ENCODE measurements at places on chromosomes 6 and 20.
A peak's percentile ranks its signal among the peaks of the same experiment; 100 is the strongest.

GRCh38 chr20:24960861-24961260 lies 11.8 kb downstream of the CST7 start:
- no peak for DNase-seq

- peak; percentile 11 for DNase-seq
These were observed 84.8 kb downstream of the AHI1 start for GRCh38 chr6:135412761-135413160.

DNA sequence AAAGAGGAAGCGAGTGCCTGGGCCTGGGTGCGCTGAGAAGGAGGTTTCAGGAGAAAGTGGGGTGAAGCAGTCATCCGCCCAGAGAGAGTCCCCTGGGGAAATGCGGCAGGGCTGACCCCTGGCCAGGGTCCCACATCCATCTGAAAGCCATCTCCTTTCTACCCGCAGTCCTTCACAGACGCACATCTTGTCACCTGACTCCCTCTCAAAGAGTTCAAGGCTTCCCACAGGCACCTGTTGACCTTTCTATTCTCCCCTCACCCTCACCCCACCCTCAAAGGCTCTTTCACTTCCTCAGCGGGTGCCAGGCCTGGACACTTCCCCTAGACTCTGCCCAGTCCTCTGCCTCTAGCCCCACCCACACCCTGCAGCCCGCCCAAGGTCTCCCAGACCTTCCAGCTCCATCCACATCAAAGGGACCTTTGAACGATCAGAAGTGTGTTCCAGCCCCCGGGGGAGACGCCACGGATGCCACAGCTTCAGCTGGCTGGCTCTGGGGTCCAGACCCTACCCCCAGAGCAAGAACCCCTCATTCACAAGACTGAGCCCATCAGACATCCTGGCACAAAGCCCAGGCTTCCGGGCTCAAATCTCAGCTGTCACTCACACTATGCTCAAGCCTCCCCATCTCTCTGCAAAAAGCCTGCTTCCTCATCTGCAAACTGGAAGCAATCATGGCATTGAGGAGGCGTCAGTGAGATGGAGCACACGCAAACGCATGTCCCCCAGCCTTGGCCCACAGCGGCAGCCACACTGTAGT lies 2.1 kb downstream of the CTSZ start:
- no peak for DNase-seq

DNA sequence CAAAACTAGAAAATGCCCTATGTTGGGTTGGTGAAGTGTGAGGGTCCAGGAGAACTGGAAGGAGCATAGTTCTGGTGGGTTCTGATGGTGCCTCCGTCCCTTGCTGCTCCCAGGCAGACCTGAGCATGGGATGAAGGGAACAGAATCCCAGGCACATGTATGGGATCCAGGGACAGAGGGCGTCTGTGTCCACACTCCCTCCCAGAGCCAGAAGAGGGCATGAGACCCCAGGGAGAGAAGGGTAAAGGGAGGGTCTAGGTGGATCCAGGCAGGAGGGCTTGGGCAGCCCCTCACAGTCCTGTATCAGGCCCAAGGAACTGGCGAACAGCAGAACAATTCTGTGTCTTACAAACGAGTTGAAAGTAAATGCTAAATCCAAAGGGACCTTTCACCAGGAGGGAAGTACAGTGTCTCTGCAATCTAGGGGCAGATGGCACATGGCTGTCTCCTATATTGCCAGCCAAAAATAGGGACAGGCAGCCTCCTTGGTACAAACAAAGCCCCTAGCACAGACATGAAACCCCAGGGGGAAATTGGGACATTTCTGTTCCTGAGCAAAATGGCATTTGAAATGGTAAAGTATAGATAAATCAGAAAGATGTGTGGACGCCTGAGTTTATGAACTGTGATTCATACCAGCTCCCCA lies 2.5 kb upstream of the BPIFA1 start:
- no peak for DNase-seq

GRCh38 chr20:2955257-2955970 lies 82.1 kb downstream of the PTPRA start:
- DNase-seq, result no peak

- peak; percentile 73 for DNase-seq
These were observed 98.7 kb downstream of the SULF2 start for GRCh38 chr20:47686545-47686944.

GRCh38 chr6:111105578-111105977 lies 18.3 kb downstream of the SLC16A10 start:
- no peak for DNase-seq

- no peak for DNase-seq
These were observed 216.2 kb downstream of the CD83 start for GRCh38 chr6:14333556-14334305.

- DNase-seq, result no peak
These were observed 3.6 kb upstream of the EDN1 start for GRCh38 chr6:12286373-12287110.

DNA sequence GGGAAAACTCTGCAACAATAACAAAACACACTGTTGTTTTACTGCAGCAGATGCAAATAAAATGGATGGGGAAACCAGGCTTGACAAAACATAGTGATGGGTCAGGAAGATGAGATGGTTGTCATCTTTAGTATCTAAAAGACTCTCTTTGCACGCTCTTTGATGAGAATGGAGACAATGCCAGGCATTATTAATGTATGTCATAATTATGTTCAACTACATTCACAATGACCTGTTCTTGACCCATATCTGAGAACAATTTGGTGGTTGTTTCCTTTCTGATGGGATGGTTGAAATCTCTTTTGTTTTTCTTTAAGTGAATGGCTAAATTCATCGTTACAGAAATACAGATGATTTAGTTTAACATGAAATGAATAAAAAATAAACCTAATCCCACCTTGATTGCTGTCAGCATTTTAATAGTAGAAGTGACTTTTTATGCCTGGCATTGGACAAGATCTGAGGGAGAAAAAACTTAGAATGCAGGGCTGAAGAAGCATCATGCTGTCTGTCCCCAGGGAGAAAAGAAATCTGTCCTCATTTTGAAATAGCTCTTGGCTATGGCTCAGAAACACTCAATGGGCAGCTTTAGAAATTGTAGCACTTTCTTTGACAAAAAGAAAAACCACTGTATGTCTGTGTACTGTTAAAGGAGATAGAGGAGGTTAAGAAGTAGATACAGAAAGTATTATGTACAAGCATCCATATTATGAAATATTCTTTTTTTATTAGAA lies 12.4 kb upstream of the GRIK2 start:
- no peak for DNase-seq

DNA sequence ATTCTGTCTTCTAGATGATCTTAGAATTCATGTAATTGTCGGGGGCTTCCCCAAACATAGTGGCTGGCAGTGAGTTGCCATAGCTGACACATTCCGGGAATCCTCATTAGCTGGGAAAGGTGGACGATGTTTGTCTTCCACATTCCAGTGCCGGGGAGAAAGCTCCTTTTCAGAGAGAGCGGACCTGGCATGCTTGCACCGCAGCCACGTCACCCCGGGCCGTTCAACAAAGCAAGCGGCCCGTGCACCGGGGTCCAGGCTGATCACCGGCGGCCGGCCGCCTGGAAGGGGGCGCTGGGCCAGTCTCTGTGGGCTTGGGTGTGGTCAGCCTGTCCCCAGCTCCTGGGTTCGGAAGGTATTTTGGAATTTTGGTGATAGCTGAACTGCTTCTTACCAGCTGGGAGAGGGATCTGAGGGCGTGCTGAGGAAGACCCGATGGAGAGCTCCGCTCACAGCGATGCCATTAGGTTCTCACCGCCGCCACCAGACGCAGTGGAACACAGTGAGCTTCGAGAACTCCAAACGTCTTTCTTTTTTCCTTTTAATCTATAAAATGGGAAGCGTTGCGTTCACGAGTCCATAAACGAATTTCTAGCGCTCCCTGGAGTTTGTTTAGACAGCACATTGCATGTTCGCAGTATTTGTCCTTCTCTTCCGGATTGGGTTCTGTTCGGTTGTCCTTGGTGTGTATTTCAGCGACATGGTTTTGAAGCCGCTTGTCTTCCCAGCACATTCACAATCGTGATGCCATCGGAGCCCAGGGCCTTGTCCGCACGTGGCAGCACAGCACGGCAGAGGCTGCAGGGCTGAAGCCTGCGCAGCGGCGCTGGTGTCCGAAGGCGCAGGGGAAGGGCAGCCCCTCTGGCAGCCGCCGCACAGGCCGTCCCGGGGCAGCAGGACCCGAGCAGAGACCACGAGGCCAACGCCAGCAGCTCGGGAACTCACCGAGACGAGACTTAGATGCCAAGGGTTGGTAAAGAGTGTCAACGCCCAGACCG lies 557.6 kb downstream of the QKI start:
- DNase-seq, result no peak

- no peak for DNase-seq
These were observed 294.4 kb upstream of the TBX18 start for GRCh38 chr6:85058806-85059205.

DNA sequence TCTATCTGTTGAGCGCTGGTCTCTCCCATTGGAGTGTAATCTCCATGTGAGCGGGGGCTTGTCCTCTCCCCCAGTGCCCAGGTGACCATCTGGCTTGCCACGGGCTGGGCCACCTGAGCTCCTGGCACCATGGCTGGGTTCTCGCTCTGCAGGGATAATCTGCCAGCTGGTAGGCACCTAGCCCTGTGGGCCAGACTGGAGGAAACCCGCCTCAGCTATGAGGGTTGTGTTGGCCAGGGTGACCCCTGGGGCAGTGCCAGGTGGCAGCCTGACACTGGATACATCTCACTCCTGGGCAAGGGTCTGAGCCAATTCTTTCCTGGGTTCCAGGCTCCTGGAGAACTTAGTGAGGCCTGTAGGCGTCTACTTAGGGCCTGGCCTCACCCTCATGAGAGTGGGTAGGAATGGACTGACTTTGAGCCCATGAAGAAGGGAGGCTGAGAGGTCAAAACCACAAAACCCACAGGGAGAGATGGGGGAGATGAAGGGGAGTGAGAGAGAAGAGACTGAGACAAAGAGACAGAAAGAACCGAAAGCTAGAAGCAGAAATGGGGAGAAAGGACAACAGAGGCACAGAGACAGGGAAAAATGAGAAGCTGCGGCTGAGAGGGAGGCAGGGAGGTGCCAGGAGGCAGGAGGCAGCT lies 5.8 kb upstream of the SLC52A3 start:
- no peak for DNase-seq

DNA sequence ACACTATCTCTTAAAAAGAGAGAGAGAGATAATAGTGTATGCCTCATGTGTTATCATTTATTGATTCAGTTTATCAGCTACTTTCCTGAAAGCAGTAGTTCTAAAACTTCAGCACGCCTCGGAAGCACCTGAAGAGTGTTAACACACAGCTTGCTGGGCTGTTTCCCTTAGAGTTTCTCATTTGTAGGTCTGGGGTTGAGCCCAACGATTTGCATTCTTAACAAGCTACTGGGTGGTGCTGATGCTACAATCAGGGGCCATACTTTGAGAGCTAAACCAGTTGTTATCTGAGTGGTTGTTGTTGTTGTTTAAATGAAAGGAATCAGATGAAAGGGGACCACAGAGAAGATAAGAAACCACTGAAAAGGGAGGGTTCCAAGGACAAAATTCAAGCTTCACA lies 32.6 kb downstream of the SIM1 start:
- no peak for DNase-seq

DNA sequence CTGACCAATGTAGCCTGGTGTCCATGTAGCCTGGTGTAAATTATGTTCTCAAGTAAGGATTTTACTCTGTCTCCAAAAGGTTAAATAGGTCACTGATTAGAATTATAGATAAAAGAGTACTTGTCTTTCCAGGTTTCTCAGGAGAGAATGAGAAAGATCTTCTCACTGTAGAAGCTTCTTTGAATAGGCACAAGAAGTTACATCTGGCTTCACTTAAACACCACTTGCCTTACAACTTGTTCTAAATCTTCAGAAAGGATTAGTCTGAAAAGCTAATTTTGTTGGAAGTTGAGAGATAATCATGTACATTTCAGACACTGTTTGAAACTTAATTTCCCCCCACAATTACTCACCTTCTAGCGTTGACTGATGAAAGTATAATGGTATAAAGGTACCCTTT lies 275.3 kb downstream of the FARS2 start:
- no peak for DNase-seq

- no peak for DNase-seq
These were observed 58.4 kb upstream of the TOP1 start for GRCh38 chr20:40970218-40970617.

DNA sequence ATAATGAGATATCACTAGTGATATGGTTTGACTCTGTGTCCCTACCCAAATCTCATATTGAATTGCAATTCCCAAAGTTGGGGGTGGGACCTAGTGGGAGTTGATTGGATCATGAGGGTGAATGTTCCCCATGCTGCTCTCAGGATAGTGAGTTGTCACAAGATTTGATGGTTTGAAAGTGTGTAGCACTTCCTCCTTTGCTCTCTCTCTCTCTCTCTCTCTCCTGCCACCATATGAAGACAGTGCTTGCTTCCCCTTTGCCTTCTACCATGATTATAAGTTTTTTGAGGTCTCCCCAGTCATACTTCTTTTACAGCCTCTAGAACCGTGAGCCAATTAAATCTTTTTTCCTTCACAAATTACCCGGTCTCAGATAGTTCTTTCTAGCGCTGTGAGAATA lies 1002.0 kb upstream of the ADGRB3 start:
- no peak for DNase-seq

- DNase-seq, result no peak
These were observed 117.0 kb downstream of the TFAP2A start for GRCh38 chr6:10297832-10298231.

DNA sequence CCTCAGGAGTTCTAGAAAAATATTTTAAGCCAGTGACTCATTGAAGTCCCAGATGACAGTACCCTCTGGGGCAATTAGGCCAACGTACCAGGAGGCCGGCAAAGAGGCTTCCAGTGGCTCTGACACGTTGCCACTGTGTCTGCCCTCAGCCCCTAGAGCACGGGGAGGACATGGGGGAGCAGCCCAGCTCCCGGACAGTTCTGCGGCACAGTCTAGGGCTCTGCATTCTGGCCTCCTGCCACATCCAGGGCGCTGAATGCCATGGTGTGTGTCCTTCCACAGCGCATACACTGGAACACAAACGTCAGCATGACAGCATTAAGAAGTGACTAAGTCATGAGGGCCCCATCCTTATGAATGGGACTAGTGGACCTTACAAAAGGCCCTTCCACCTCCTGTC lies 156.2 kb downstream of the RNASET2 start:
- DNase-seq, result no peak

DNA sequence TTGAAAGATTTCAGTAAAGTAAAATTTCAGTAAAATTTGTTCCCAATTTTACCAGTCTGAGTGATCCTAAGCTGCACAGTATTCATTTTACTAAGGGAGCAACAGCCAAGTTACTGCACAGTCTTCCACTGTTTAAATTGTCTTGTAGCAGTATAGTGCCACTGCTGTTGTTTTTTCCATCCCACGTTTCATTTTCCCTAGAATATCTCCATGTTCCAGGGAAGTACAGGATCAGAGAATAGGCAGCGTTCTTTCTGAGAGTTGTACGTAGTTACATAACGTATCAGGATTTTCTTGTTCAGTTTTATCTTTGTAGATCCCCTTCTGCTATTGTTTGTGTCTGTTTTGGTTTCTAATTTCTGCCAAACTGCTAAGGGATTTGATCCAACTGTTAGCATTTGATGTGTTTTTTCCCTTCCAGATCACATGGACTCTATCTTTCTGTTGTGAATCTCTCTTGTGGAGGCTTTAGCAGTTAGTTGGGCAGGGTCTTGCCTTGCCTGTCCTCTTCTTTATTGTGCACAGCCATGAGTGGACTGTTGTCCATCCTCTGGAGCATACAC lies 38.4 kb downstream of the BCKDHB start:
- no peak for DNase-seq

All from non-pigmented ciliary epithelial cell (primary cell).